ENCODE measurements at places on chromosomes 3 and 15.
A peak's percentile ranks its signal among the peaks of the same experiment; 100 is the strongest.

DNA sequence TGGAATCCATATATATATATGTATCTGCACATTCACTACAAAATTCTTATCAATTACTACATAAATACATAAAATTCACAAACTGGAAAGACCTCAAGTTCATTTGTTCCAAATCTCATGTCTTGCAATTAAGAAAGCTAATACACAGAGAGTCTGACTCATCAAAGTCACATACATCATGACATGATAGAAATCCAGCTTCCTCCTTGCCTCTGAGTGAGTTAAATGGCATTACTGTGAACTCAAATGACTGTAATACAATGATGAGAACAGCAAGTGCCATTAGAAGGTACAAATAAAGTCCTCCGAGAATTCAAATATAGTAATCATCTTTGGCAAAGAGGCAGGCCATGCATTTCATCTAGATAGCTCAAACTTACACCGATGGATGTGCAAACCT, 55.1 kb upstream of the AGTR1 start:
- DNase-seq: no peak

DNA sequence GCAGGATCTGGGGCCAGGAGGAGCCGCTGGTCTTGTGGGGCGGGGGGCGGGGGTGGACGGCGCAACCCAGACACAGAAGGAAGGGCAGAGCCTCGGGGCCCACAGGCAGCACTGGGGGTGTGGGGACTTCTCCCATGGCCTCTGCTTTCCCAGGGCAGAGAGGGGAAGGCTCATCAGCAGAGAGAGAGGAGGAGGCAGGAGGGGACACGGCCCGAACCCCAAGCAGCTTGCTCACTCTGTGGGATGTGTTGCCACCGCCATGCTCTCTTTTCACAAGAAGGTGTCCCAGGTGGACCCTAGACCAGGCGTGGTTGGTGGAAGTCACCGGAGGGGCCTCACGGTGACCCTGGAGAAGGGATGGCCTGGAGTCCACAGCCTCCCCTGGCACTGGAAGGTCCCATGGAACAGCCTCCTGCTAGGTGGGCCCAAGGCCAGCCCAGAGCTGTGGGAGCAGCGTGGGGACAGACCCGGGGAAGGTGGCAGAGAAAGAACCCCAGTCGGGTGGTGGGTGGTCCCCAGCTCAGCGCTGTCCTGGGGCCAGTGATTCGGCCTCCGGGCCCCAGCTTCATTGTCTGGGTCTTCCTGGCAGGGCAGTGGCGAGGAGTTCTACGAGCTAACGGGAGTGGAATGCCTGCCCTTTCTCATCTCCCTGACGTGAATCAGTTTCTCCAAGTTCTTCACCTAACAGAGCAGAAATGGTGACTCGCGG, 46.8 kb upstream of the PCSK6 start:
- no peak for DNase-seq

- no peak for DNase-seq
These were observed 837.5 kb downstream of the MCTP2 start for GRCh38 chr15:95068701-95069521.

GRCh38 chr3:190036631-190037030, 84.1 kb downstream of the P3H2 start:
- no peak for DNase-seq

- peak; percentile 16 for DNase-seq
These were observed 138.9 kb upstream of the SLC7A14 start for GRCh38 chr3:170724599-170725280.

GRCh38 chr3:119676020-119676419, 1.2 kb downstream of the COX17 start:
- no peak for DNase-seq

- DNase-seq: no peak
These were observed 86.0 kb downstream of the ECT2 start for GRCh38 chr3:172836390-172836997.

Data from AG08396 (cell line).